M059J (cell line): ENCODE measurements at places on chromosomes 5 and 9.
A peak's percentile ranks its signal among the peaks of the same experiment; 100 is the strongest.

GRCh38 chr9:31908158-31908890 is 476.1 kb upstream of the ACO1 start:
- peak; percentile 96 for DNase-seq

GRCh38 chr5:2029206-2029605 is 146.5 kb upstream of the IRX4 start:
- no peak for DNase-seq

DNA sequence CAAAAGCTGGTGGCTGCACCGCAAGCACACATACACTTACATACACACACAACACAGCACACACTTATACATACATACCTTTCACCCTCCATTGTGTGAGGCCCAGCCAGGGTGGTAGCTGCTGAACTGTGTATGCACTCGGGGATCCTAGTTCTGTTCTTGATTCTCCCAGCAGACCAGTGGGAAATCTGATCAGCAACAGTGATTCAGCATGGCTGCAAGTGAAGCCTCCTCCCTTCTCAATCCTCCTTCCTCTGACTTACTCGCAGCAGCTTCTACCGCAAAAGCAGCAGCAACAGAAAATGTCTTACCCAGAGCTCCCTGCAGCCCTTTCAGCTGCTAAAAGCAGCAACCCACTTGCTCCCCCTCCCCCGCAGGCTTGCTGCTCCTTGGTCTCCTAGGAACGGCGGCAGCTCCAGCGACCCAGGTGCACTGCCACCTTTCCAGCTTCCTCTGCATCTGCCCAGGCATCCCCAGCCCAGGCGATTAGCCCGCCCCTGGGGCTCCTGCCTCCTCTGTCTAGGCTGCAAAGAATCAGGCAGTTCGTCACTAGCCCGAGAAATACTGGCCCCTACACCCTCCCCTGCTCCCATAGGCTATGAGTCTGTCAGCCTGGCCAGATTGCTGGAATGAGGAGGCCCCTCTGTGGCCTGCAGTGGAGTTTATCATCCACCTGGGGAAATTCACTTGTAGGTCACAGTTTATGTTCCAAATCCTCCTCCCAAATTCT is at the start of gene KLHL3:
Gene KLHL3 (minus strand): TSS at position 535 of the 730 bp plus-strand sequence. CDS start 443 bp downstream, at position 92.
- DNase-seq, result peak; percentile 6

DNA sequence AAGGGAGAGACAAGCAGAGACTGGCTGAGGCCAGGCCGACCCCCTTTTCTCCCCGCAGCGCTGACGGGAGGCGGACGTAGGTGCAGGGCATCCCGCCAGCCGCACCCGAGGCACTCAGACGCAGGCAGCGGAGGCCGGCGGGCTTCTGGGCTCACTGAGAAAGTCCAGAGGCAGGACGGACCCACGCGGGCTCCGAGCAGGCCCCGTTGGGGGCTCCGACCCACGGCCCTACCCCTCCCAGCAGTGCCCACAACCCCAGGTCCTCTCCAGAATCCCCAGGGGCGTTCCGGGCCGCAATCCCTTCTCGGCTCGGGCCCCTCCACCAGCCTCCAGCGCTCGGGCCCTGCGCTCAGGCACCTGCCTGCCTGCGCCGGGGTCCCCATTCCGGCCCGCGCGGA is 543 bp downstream of the MTMR12 start:
- DNase-seq, result peak; percentile 60

DNA sequence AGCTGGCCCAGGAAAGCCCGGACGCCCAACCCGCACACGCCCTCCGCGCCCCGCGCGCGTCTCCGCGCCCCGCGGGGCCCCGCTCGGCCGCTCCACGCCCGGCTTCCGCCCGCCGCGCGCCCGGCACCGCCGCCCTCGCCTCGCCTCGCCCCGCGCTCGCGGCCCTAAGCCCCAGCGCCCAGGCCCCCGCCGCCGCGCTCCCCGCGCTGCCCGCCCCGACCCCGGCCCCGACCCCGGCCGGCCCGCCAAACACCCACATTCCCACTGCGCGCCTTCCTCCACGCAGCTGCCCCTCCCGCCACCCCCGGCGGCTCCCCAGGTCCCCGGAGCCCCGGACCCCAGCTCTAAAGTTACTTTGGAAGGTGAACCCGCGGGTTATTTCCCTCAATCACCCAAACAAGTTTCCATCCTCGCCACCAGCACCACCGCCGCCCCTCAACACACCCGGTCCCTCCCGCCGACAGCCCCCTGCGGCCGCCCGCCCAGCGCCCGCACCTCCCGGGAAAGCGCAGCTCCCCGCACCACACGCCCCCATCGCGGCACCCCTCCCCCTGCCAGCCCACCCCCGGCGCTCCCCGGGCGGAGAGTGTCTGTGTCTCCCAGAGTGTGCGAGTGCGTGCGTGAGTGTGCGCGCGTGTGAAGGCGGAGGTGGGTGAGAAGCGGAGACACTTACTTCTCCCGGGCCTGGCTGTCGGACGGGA is 439 bp downstream of the SSBP2 start:
- DNase-seq, result no peak

DNA sequence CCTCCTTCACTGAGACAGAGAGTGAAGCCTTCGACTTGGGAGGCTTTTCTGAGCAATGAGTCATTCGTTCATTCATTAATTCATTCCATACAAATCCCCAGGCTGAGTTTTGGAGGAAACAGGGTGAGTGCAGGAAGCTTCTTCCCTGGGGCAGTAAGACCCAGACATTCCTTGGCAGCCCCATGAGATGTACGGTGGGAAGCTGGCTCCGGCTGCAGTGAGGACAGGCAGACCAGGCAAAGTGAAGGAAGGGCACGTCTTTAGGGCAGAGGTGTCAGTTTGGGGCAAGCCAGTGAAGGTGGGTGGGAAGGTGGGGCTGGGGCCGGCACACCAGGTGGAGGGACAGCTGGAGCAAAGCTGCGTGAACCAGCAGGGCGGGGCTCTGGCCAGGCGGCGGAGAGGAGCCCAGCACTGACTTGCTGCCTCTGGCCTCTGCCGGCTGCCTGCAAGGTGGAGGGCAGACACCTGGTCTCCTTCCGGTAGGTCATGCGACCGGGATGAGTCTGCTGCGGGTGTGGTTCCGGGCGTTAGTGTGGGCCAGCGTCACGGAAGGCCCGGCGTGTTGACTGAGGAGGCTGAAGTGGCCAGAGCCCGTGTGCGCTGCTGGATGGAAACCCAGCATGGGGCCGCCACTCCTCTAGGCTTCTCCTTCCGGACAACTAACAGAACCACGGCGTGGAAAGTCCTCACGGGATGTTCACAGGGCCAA is 16.6 kb downstream of the OLFM1 start:
- DNase-seq, result no peak

- no peak for DNase-seq
Observed at GRCh38 chr5:61600945-61601511, 269.0 kb downstream of the ZSWIM6 start.

GRCh38 chr9:93505541-93506132 is 52.3 kb upstream of the FAM120AOS start:
- no peak for DNase-seq

- DNase-seq, result no peak
Observed at GRCh38 chr5:126981222-126981621, 49.1 kb downstream of the MARCHF3 start.

DNA sequence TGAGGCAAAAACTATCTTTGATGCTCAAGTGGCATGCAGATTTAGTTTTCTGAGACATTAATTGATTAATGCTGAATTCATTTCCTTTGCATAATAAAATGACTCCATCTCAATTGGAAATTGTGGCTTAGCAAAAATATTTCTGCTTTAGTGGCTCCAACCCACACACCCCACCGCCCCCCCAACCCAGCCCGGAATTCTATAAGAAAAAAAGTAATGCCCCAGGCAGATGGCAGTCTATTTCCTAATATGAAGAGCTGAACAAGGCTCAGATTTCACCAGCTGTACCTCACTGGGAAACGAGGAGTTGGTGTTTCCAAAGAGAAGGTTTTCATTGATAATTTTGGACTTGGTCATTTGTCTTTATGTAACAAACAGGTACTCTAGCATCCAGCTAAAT is 182.1 kb downstream of the FBN2 start:
- no peak for DNase-seq

GRCh38 chr5:10734037-10734709 is 26.9 kb downstream of the DAP start:
- no peak for DNase-seq

DNA sequence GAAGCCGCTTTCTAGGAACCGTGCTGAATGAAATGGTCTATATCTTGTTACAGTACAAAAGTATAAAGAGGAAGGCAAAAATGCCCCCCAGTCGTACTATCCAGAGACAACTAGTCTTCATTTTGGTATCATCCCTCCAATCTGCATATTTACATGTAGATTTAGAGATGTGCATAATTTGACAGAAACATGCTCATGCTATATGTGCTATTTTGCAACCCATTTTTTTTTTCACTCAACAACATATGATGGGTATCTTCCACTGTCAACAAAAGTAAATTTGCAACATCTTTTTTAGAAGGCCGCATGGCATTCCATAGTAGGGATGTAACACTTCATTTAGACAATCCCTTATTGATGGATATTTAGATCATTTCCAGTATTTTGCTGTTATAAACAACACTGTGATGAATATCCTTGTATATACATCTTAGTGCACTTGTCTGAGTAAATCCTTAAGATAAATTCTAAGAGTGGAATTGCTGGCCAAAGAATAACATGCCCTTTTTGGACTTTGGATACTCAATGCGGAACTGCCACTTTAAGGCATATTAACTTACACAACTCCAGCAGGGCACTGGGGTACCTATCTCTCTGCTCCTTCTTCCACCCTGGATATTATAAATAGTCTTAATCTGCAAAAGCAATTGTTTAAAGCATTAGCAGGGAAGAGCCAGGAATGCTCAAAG is 71.1 kb upstream of the SH3PXD2B start:
- no peak for DNase-seq

GRCh38 chr9:19533373-19533772 is 124.6 kb downstream of the ACER2 start:
- DNase-seq, result peak; percentile 26

GRCh38 chr9:123678878-123679329 is 251.0 kb downstream of the DENND1A start:
- DNase-seq, result no peak

DNA sequence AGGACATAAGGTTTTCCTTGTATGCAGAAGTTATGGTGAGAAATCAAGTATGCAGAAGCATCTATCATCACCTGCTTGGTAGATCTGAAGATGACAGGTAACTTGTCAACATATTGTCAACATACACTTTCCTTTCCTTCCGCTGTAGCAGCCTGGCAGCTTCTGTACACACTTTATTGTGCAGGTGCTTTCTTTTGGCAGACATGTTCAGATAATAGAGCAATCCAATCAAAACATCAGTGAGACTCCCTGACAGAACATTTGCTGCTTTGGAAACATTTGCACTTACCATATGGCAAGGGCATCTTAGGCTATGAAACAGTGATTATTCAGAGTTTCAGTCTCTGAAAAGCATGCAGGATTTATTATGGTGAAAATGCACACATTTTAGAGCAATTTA is 161.1 kb upstream of the CDH12 start:
- DNase-seq, result no peak

DNA sequence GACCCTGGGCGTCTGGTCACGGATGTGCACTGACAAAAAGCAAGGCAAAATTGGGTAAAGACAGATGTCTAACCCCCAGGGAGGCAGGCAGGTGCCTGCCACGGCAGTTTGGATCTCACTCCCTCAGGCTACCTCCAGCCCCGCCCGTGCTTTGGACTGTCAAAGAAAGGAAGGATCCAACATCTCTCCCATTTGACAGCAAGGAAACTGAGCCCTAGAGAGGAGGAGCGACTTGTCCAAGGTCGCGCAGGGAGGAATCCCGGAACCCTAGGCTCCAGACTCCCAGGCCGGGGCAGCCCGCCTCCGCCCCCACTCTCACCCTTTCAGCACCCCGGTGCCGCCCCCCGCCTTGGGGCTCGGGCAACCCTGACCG is 376 bp downstream of the GOLGA1 start:
- no peak for DNase-seq

DNA sequence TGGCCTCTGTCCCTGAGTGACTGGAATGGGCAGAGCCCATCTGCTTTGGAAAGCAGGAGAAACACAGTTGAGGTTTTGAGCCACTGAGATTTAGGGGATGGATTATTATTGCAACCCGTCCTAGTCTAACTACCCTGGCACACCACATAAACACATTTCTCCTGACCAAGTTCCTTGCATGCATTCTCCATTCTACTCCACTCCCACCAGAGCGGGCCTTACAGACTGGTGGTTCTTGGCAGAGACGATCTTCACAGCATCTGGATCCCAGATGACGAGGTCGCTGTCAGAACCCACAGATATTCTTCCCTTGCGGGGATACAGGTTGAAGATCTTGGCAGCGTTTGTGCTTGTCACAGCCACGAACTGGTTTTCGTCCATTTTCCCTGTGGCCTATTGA is 111.0 kb downstream of the DPYSL3 start:
- no peak for DNase-seq

- DNase-seq, result no peak
Observed at GRCh38 chr9:83972286-83972685, 7.7 kb downstream of the HNRNPK start.

DNA sequence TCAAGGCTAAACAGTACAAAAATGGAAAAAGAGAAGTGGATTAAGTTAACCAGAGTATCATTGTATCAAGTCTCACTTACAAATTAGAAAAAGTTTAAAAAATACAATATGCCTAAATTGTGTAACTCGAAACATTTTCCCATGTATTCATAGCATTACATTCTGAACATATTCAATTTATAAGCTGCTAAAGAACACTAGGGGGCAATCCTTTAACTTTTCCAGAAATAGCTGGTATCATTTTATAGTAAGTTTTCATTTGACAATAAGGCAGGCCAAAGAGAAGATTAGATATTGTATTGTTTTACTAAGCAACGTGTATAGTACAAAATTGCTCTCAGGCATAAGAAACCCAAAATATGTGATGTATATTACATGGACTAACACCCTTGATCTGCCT is 234.6 kb downstream of the ADGRV1 start:
- no peak for DNase-seq

GRCh38 chr5:11719888-11720481 is 184.3 kb downstream of the CTNND2 start:
- peak; percentile 51 for DNase-seq

DNA sequence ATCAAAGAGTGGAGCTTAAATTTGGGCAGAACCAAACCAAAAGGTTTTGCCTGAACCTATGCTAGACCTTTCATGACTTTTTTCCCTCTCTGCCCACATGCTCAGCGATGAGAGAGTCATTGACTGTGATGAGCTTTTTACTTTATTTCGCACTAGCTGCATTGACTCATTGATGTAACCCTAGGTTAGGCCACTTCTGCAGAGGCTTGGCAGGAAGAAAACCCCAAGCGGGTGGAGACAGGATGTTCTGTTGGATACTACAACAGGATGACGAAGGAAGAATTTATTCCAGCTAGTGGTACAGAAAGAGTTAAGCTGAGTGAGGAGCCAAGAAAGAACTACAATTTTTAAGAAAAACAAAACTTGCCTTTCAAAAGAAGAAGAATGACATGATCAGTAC is 18.4 kb downstream of the AGXT2 start:
- peak; percentile 88 for DNase-seq

DNA sequence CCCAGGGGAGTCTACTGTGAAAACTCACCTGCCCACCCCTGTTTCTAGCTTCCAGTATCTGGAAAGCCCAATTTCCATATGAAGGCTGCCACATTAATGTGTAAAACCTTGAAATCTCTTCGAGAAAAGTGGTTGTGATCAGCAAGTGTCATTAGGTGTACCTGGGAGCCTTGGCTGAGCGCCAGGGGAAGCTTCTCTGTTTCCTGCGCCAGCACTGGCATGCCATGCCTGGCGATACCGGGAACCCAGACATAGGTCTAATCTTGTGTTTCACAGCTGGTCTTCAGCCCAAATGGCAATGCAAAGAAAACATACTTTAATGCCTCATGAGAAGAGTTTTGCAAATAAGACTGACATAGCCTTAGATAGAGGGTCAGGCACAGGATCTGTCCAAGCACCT is 101.6 kb downstream of the TENT4A start:
- no peak for DNase-seq
